ENCODE measurements at places on chromosomes 5 and 9.

- DNase-seq: no peak
These were observed 7.1 kb downstream of the SPRY4 start for GRCh38 chr5:142317753-142318152.

- DNase-seq: no peak
These were observed 28.0 kb downstream of the DNAI1 start for GRCh38 chr9:34486572-34486971.

DNA sequence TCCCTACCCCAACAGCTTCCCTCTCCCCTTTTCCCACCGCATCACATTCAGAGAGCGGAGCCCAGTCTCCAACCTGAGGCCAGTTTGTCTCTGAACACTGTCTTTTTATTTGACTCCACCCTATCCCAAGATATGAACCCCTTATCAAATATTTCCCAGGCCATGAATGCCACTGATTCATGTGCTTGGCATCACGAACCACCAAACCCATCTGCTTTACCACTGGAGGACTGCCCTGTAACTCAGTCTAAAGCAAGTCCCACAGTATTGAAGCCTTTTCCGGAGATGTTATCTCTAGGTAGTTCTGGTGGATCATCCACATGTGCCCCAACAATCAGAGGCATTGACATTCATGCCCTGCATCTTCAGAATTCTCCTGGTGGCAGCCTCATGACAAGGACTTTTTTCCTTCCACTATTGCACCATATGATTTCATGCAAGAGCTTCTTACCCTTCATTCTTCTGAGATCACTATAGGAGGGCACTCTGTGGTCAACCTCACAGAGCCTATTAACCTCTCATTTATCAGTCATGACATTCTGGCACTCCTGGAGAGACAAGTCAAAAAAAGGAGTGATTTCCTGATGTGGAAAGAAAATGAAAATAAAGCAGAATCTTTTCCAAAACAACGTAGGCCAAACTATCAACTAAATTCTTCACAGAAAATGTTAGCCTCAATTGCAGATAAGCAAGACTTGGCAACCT is 12.3 kb upstream of the SPATA31D4 start:
- no peak for DNase-seq

DNA sequence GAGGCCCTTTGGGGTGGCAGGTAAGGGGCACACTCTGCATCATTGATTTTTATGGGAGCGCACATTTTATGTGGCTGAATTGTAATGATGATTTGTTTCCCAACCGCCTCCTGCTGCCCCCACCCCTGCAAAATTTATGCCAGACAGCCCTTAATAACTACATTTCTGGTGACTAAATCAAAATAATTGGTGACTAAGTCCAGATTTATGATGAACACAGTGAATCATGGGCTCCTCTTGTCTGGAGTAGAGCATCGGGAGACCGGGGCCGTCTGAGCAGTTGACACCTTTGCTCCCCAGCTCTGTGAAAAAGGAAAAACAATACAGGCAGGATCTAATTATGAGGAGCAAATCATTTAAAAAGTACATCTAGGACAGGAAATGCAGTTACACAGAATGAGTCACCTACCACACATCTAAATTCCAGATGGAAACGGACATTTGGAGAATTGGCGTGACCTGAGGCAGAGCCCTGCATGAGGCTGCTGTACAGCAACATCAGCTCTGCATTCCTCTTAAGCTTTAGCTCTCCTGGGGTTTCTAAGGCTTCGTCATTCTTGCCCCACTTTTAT is 58.9 kb downstream of the DOCK2 start:
- no peak for DNase-seq

DNA sequence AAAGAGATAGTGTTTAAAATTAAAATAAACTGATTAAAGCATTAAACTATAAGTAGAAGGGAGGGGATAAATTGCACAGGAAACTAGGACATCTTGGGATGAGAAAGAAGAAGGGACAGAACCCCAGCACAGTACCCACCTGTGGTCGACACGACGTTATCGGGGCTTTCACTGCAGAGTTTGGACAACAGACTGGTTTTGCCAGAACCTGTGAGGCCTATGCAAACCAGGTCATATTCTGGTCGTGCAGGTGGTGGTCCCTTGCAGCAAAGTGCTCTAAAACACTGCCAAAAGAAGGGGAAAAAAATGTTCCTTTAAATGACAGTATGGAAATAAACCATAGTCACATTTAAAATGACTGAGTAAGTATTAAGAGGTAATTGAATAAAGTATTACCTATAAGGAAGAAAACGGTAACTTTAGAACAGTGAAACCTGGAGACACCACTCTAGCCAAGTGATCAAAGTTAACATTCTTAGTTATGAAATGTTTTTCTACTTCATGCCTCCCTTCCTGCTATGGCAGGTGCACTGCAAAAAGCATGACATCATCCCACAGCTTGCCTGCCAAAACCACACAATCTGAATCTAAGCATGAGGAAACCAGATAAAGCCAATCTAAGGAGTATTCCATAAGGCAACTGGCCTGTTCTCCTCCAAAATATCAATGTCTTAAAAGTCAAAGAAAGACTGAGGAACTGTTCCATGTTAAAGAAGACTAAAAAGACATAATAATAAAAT is 138.6 kb downstream of the ARL15 start:
- DNase-seq: no peak

GRCh38 chr9:14616188-14616982 is 76.8 kb downstream of the ZDHHC21 start:
- no peak for DNase-seq

GRCh38 chr5:120927950-120928530 is 463.9 kb downstream of the PRR16 start:
- DNase-seq: no peak

GRCh38 chr5:139462586-139463276 is at the start of gene ECSCR:
TSS of gene ECSCR (minus strand) at chr5:139462743. CDS start at chr5:139462670, 73 bp downstream.
- DNase-seq: no peak

DNA sequence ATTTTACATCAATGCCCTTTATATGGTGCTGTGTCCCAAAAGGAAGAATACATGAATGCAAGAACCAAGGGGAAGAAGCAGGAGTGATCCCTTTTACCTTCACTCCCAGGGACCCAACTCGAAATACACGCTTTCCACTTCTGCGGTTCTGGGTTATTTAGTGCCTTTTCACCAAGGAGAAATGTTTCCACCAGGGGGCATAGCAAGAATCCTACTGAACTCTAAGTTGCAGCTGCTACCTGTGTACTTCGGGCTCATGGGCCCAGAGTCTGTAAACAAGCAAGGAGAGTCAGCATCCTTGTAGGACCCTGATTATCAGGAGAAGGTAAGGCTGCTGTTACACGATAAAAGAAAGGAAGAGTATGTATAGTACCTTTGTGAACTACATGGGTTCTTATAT is 45.7 kb downstream of the DPYSL3 start:
- peak; percentile 18 for DNase-seq

GRCh38 chr9:126457175-126457547 is 130.5 kb downstream of the MVB12B start:
- DNase-seq: no peak

DNA sequence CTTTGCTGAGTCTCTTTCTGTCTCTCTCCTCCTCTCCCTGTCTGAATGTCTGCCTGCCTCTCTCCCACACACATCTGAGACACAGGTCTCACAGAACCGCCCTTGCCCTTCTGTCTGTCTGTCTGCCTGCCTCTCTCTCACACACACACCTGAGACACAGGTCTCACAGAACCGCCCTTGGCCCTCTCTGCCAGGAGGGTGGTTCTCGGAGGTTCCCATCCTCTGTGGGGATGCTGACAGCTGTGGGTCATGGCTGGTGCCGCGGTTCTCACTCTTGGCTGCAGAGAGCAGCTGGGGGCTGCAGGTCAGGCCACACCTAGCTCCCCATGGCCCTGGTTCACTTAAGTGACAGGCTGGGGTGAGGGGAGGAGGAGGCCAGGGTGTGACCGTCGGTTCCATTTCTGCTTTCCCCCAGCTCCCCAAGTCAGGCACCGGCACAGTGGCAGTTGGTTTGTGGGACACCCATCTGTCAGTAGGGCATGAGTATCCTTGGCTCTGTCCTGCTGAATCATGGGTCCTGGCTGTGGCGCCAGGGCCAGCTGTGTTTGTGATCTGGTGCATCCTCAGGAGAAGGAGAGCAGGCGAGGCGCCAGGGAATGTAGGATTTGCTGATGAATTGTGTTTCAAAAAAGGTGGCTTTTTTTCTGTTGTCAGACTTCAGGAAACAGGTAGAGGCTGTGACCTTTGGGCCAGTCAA is 42.3 kb upstream of the CLPTM1L start:
- DNase-seq: no peak

DNA sequence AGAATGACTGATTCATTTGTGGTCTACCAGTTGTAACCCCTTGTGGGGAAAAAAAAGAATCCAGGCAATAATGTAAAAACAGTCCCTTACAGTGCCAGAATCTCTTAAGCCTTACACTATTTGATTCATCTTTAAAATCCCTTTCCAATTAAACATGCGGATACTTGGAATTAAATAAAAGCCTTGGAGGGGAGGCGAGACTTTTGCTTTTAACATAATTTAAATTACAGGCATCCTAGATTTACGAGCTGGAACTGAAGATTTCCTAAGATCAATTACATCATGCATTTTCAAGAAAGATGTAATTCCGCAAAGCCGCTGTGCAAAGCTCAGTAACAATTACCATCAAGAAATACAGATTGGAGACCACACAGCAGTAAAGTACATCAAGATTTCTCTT is 370.2 kb downstream of the MTRR start:
- no peak for DNase-seq

DNA sequence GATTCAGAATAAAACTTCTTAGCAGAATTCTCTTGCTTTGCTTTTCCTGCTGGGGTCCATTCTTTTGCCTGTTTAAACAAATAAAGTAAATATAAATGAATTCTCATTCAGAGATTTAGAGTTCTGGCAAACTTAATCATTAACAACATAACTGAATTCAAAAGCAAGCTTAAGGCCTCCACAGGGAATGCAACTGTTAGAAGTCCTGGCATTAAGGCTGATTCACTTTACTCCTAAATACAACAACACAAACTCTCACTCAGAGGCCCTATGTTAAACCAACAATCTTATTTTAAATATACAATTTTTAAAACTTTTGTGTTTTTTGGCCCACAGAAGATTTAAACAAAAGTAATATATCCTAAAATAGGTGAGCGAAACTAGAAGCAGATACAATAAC is 178.3 kb downstream of the AP3B1 start:
- no peak for DNase-seq

GRCh38 chr5:11973469-11973868 is 69.2 kb upstream of the CTNND2 start:
- no peak for DNase-seq

DNA sequence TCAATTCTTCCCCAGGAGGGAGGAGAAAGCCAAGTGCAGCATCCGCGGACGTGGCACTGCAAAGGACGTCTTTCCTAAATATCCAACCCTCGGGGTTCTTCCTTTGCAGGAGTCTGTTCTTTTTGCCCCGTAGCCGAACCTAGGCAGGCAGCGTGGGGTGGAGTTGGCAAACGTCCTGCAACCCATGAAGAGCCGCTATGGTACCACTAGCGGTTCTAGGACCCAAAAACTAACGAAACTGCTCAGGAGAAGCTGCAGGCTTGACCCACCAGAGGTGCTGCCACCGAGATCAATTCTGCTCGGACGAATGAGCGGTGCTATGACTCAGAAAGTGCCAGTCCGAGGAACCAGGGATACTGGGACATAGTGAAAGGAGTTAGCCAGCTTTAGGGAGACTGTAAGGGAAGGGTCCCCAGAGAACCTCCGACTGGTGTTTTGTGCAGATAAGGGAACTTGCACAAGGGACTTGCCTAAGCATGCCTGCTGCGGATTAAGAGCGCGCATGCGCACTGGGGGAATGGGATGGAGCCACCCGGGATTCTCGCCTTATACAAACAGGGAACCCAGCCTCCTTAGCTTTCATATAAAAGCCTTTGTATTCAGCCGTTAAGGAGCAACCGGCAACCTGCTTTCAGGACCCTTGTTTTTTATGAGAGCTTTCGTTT is 32.7 kb downstream of the ANXA2R start:
- DNase-seq: peak; percentile 92

DNA sequence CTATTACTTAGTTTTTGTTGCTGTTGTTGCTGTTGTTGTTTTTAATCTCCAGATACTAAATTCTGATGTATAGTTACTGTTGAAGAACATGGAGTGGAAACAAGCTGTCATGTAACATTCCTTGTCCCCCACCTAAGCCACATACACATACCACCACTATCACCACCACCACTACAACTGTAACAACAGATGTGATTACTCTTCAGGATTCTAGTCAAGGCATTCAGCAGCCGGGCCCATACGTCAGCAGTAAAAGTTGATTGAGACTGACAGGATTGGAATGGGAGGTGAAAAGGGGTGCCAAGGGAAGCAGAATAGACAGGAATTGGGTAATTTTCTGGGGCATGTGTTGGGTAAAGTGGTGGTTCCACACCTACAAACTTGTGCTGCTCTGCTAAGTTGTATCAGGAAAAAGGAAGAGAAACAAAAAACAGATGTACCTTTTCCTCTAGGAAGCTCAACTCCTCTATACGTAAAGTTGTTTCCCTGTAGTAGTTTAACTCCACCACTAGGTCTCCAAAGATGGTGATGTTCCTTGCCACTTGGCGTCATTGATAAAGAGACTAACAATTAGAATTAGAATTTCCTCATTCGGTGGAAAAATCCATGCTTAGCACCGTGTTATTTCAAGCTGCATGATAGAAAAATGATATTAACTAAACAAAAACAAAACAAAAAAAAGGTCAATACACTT is 138.6 kb downstream of the ARRDC3 start:
- no peak for DNase-seq

GRCh38 chr5:174177531-174177930 is 132.0 kb downstream of the NSG2 start:
- no peak for DNase-seq

DNA sequence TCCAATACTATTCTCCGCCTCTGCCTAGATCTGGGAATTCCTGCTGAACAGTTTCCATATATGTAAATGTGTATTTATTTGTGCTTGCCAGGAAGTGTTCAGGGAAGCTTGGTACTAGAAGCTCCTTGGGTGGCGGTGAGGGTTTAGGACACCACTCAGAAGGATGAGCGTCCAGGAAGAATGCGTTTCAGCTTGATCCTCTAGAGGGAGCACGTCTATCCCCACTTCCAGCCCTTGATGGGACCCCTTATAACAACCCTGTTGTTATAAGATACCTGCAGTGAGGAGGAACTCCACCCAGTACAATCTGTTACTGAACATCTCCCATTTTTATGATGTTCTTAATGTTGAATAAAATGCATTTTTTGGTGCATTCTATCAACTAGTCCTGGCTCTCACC is 88.9 kb downstream of the CYFIP2 start:
- DNase-seq: no peak
